ENCODE measurements at places on chromosomes 11 and 22. TPM values are rescaled to one million over a fixed set of nuclear protein-coding genes. Genes with fewer than 3 reads are reported as not detected.

Gene RAB39A
- total RNA-seq, result not detected

Gene ENTHD1
- not detected for total RNA-seq

Gene MMP1
- total RNA-seq, result 78.2 TPM

Gene TSPAN18
- not detected for total RNA-seq

Gene RBMXL2
- not detected for total RNA-seq

Gene FERMT3
- 1.8 TPM for total RNA-seq

Gene PHOX2A
- not detected for total RNA-seq

Gene KRTAP5-1
- total RNA-seq, result not detected

Gene MARK2
- total RNA-seq, result 10.2 TPM

Gene SHISAL1
- total RNA-seq, result 1.2 TPM

Gene NXPE2
- under 0.01 TPM for total RNA-seq

Gene TRAF6
- total RNA-seq, result 8.6 TPM

Gene LRRC32
- 5.4 TPM for total RNA-seq

Gene SERHL2
- total RNA-seq, result 10.3 TPM

Gene CD248
- total RNA-seq, result 341 TPM

Gene MPEG1
- not detected for total RNA-seq
